Mesenteric fat pad (tissue), 1 donor: ENCODE measurements at places on chromosomes 1 and 21.

- no peak for DNase-seq
Observed at GRCh38 chr1:176820391-176821031, 344.0 kb downstream of the ASTN1 start.

DNA sequence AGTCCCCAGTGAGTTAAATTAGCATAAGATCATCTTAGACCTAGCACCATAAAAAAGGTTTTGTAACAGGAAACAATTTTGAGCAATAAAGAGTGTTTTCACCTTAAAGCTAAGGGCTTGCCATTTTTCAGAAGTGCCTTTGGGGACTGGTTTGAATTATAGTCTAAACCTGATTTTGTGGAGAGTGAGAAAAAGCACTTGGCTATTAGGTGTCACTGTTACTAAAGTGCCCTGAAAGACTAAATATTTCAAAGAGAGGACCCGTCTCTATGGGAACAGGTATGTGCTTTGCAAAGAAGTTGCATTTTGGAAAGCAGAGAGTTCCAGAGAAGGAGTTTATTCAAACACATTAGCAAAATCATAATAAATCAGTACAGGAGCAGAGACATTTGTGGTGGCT lies 9.1 kb downstream of the NTNG1 start:
- no peak for DNase-seq

GRCh38 chr1:63190171-63190570 lies 132.2 kb upstream of the FOXD3 start:
- no peak for DNase-seq

DNA sequence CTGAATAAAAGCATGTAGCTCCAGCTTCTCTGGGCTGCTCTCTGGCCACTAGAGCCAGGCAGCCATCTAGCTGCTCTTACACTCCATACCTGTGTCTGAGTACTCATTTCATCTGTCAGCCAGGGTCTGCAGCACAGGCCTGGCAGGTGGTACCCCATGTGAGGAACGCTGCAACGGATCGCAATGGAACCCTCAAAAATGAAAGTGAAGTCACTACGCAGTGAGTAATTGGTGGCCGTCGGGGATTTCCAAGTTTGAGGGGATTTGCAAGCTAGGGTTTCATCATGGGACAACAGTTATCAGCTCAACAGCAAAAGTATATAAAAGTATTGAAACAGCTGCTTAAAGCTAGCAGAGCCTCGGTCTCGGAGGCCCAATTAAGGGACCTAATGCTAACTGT lies 186.7 kb downstream of the HFM1 start:
- DNase-seq: no peak

DNA sequence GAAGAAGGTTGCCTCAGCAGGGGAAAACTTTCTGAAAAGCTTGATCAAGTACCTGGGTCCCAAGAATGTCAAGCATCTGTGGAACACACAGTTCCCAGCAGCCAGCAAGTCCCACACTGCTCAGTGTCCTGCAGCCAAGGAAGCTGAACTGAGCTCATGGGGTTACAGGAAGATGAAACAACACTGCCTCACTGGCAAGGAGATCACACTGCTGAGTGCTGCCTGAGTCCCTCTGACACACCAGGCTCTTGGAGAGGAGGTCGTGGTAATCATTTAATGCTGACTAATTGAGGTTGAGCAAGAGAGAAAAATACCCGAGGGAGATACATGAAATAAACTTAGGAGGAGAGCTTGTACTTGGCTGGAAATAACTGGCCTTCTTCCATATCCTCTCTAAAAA lies 75.2 kb downstream of the MPZL1 start:
- no peak for DNase-seq

DNA sequence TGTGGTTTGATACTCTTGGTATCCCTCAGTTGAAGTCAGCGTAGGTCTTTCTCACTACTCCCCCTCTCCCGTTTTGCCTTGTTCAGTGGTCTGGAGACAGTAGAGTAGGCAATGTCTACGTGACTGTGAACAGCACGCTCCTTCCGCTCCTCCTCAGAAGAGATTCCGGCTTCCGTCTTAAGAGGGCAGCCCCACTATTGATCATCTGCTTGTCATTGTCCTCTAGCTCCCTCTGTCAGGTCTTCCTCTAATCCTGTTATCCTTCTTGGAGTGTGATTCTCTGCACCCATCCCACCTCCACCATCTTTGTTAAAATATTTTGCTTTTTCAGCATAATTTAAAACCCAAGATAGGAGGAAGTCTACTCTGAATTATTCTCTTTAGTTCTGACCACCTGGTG lies 129.9 kb upstream of the KCNK2 start:
- DNase-seq: no peak

DNA sequence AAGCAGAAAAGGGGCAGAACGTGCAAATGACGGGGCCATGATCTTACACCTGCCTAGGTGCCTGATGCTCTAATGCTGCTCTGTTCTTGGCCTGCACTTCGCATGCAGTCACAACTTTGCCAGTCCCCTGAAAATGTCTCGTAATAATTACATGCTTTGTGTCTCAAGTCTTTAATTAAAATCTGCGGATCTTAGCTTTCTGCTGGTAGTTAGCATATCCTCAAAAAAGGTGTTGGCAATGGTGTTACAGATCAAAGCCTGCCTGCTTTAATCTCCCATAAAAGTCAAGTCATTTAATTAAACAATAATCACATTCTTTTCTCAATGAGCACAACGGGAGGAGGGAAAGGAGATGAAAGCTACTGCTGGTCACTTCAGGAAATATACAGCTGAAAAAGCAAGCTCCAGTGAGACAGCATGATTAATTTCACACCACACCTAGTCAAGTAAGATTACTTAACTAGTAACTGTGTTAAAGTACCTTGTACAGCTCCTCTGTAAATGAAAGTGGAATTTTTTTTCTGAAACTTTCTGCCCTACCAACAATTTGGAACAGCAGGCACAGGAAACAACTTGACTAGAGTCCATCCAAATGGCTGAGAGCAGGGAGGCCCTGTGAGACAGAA lies 45.8 kb downstream of the STX6 start:
- no peak for DNase-seq
